NCI-H187 treated with DMSO at 0.1 percent for 48 hours (cell line): ENCODE measurements at places on chromosomes 1 and 21.
A peak's percentile ranks its signal among the peaks of the same experiment; 100 is the strongest.

DNA sequence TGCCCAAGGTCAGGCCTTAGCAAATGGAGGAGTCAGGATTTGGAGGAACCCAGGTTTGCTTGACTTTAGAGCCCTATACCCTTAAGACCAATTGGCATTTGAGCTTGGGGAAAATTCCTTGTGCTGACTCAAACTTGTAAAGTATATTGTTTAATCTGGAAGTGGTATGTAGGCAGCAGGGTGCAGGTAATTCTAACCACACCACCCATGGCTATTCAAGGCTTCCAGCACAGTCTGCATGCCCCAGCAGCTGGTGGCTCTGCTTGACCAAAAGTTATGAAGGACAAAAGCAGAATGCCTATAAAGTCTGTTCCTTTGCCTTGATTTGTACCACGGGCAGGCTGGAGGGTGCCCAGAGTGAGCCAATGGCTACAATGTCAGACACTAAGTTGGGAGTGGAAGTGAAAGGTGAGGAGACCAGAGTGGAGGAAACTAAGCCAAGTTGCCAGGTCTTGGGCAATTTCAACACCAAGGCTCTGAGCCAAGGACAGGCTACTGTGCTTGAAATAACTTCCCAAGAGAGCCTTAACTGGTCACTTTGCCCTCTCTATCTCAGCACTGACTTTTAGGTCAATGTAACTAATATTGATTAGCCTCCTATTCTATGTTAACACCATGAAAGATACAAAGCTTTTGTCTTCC is 4.7 kb upstream of the G0S2 start:
- DNase-seq = no peak

- no peak for DNase-seq
Measured at GRCh38 chr1:164768619-164769018, 209.6 kb downstream of the PBX1 start.

- DNase-seq = no peak
Measured at GRCh38 chr1:48439380-48439779, 32.6 kb downstream of the SPATA6 start.

GRCh38 chr1:57109247-57109646 is 143.4 kb upstream of the C8B start:
- DNase-seq = no peak

- DNase-seq = no peak
Measured at GRCh38 chr1:33396188-33397124, 34.4 kb downstream of the PHC2 start.

- no peak for DNase-seq
Measured at GRCh38 chr1:215637041-215637573, 70.0 kb downstream of the KCTD3 start.

- DNase-seq = peak; percentile 94
Measured at GRCh38 chr1:178726087-178726517, 1.1 kb downstream of the RALGPS2 start.

DNA sequence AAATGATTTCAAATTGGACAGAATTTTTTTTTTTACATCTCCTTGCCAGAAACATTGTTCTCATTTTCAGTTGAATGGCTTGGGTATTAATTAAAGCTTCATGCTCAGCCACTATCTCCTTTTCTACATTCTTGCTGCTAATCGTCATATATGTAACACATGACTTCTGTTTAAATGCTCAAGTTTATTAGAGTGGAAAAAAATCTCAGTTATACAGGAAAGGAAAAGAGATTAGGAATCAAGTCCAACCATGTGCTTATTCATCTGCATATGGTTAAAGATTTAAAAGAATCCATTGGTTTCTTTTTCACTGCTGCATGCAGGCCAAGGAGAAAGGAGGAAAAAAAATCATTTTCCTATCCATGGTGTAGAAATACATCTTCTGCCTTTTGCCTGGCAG is 47.3 kb upstream of the CNN3 start:
- DNase-seq = no peak

- DNase-seq = no peak
Measured at GRCh38 chr1:226657895-226658545, 81.1 kb downstream of the ITPKB start.

DNA sequence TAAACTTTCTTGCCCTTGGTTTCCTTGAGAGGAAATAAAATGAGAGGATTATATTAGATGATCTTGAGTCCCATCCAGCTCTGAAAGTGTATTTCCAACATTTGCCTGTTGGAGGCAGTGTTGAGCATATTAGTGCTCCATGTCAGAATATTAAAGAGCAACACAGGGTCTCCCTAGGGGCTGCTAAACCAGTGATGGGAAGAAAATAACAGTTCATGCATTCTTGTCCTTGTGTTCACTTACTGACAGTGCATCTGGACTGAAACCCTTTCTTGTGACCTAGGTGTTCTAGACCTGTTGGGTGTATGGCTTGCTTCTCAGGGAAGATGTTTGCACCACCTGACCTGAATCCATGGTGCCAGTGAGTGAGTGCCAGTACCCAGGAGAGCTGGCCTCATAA is 124.7 kb upstream of the KIAA0040 start:
- DNase-seq = no peak

DNA sequence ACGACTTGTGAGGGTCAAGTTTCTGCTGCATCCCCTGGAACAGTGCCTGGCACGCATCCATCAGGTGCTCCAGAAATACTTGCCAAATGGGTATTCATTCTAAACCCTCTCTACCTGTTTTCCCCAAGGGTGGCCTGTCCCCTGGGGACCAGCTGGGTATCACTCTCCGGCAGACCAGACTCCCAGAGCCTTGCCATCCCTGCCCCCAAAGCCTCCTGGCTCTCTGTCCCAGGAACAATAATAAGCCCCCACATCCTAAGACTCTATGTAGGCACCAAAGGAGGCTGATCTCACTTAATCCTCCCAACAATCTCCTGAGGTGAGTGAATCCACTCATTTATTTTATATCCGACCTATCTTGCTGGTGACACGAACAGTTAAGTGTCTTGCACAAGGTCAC is 96.7 kb downstream of the MRPL37 start:
- no peak for DNase-seq

GRCh38 chr1:109864930-109865612 is 45.6 kb upstream of the CSF1 start:
- no peak for DNase-seq

- DNase-seq = no peak
Measured at GRCh38 chr1:54865238-54866073, 21.5 kb downstream of the DHCR24 start.

- no peak for DNase-seq
Measured at GRCh38 chr1:72197786-72198185, 84.6 kb downstream of the NEGR1 start.

- no peak for DNase-seq
Measured at GRCh38 chr1:28735961-28736449, 735 bp upstream of the YTHDF2 start.

DNA sequence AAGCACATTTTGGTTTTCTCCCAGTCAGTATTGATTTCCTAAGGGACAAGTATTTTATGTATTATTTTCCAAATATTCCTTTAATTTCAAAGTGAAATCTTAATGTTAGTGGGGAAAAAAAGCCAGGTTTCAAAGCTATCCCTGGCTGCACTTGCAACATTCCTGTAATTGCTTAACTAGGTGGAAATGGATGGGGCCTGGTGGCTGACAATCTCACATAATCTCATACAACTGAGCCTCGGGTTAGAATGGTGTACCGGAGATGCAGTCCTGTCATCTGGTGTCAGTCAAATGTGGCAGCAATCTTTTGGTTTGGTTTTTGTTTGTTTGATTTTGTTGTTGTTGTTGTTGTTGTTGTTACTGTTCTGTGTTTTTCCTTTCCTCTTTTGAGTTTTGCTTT is 46.1 kb downstream of the KDM1A start:
- DNase-seq = no peak

DNA sequence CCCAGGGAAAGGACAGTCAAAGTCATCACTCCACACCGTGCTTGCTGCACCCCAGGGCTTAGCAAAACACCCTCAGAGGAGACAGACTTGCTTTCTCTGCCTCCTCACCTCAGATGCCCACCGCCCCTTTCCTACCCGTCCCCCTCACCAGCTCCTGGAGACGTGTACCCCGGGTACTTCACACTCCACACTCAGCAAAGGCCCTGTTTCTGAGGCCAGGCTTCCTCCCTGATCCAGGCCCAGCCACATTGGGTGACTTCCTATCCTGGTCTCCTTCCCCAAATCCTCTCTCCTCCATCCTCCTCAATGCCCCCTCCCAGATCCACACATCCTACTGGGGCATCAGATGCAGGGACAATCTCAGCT is 116.7 kb downstream of the DMRTB1 start:
- DNase-seq = no peak

GRCh38 chr1:205929496-205930194 is 13.6 kb downstream of the SLC26A9 start:
- DNase-seq = no peak

GRCh38 chr21:35801391-35801790 is 258.9 kb downstream of the SETD4 start:
- peak; percentile 15 for DNase-seq

- no peak for DNase-seq
Measured at GRCh38 chr1:85460555-85461088, 4.3 kb downstream of the DDAH1 start.

DNA sequence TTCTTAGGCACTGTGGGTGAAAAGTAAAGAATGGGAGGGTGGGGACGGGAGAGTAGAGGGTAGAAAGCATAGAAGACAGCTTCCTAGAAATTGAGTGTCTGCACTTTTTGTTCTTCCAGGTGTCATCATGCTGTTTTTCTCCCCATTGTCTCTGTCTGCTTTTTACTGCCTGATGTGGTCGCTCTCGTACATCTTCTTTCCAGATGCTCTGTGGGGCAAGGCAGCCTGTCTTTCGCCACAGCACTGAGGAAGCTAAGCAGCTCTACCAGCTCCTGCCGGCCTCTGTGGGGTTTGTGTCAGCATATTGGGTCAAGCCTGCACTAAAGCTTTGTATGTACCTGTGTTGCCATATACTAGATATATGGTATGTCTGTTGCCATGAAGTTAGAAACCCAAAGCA is 13.2 kb downstream of the TMEM269 start:
- no peak for DNase-seq

GRCh38 chr1:108815566-108815965 is 41.3 kb downstream of the AKNAD1 start:
- no peak for DNase-seq

GRCh38 chr1:22208268-22208972 is 65.5 kb upstream of the WNT4 start:
- DNase-seq = no peak

- no peak for DNase-seq
Measured at GRCh38 chr1:205041001-205041715, 1.9 kb upstream of the CNTN2 start.

- DNase-seq = no peak
Measured at GRCh38 chr1:94257444-94257843, 20.1 kb upstream of the ARHGAP29 start.

GRCh38 chr1:232980986-232981560 is 30.7 kb downstream of the NTPCR start:
- no peak for DNase-seq

DNA sequence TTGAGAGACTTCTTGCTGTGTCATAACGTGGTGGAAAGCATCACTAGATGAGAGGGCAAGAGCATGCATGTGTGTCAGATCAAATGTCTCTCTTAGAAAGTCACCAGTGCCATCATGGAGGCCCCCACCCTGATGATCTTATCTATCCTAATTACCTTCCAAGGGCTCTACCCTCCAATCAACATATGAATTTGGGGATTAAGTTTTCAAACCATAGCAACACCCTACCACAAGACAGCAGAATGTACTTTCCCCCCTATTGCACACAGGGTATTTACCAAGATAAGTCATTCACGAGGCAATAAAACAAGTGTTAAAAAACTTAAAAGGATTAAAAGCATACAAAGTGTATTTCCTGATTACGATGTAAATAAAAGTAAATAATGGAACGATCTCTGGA is 515.6 kb downstream of the LMO4 start:
- no peak for DNase-seq

DNA sequence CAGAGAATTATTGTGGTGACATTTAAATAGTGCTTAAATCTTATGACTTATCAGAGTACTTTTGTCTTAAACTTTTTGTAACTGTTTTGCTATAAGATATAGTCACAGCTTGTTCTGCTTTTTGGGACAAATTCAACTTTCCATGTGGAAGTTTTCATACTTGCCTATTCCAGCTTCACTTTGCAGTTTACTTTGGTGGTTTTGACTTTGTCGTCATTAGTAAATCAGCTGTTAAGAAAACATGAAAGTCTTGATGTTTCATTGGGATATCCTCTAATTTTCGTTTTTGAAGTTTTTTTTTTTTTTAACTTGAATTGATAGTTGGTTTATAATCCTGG is 31.3 kb downstream of the SDCCAG8 start:
- no peak for DNase-seq

- DNase-seq = no peak
Measured at GRCh38 chr1:1597275-1597930, 2.5 kb downstream of the FNDC10 start.
